Aorta (tissue), 5 donors: ENCODE measurements at places on chromosomes 4 and X. TPM values are rescaled to one million over a fixed set of nuclear protein-coding genes. Genes with fewer than 3 reads are reported as not detected.
A peak's percentile ranks its signal among the peaks of the same experiment; 100 is the strongest.

FAAH2 gene
- total RNA-seq: 1.7 TPM

GRCh38 chrX:21738950-21739287, 19.0 kb downstream of the SMPX start:
- DNase-seq: no peak

CENPVL1 gene
- total RNA-seq: not detected

DNA sequence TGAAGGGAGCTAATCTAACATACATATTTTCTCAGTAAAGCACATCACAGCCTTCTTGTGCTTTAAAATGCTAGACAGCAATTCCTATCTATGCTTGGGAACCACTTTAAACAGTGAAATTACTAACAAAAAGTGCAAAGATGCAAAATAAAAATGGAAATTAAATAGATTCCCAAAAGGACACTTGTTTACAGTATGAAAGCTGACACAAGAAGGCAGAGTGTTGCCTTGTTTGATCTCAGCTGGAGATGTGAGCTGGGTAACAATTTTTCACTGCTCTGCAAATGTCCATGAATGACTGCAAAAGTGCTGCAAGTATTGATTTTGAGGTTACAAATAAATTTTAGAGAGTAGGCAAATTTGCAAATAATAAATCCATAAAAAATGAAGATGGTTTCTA, 22.3 kb downstream of the GRIA2 start:
- no peak for DNase-seq

GRCh38 chrX:110245011-110245410, 72.9 kb downstream of the AMMECR1 start:
- no peak for DNase-seq

- DNase-seq: no peak
Measured at GRCh38 chr4:163649557-163650091, 155.1 kb downstream of the TMA16 start.

- DNase-seq: no peak
Measured at GRCh38 chr4:123600987-123601904, 204.7 kb downstream of the SPRY1 start.

GRCh38 chr4:138114434-138114833, 127.7 kb downstream of the SLC7A11 start:
- no peak for DNase-seq

MECP2 gene
- total RNA-seq: 80.7 TPM

ATOH1 gene
- not detected for total RNA-seq

- no peak for DNase-seq
Measured at GRCh38 chr4:4986841-4987240, 32.4 kb downstream of the CYTL1 start.

DNA sequence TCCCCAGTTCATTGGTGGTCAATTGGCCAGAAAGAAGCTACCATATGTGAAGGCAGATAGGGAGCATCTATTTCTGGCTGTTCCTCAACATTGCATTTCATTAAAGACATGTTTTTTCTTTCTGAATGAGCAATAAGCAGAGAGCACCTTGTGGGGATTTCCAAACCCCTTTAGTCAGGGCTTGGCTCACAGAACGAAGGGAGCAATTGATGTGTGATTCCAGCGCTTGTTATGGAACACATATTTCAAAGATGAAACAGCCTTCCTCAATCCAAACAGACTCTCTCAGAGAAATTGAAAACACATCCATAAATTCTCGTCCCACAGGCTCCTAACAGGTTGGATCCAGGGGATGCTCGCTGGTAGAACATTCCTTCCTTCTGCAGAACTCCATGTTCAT, 84.1 kb downstream of the CLCN4 start:
- DNase-seq: no peak

FGFBP1 gene
- not detected for total RNA-seq

- DNase-seq: no peak
Measured at GRCh38 chrX:63755892-63756291, 29.1 kb downstream of the ARHGEF9 start.

GRCh38 chr4:69322055-69322454, 41.8 kb downstream of the UGT2B28 start:
- DNase-seq: no peak

GAGE12E gene
- not detected for total RNA-seq

DNA sequence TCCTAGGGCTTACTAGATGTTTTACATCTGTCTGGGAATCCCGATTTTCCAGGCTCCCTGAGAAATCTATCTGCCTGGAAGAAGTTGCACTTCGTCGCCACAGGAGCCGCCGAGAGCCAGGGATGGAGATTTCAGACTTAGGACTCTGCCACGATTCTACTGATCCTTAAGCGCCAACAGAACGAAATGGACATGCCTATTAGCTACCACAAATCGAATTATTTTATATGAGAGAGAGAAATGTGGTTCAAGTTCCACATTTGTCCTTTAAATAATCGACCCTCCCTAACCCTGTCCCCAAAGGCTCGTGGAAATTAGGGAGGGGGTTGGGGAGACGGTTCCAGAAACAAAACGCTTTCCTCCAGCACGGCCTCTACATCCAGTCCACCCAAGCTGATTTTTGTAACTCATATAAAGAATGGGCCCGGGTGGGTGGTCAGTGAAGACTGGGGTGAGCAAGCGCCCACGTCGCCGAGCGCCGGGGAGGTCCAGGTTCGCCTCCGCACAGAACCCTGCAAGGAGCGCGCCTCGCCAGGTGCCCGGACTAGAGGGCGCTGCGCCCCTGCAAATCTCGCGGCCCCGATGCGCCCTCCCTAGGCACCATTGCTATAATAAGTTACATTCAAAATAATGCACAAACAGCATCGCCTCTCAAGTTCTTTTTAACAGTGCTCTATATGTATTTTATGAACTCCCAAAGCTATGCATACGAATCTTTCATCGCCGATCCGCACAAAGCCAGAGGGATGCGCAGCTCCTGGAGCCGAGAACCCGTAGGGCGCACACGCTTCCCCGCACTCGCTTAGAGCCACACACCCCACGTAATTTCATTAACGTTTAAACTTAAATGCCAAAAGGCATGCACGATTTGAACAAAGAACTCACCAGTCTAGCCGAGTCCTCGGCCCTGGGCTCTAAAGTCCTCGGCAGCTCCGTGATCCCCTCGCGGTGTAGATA, 2.1 kb upstream of the FAT1 start:
- DNase-seq: peak; percentile 93

GRCh38 chrX:44876086-44876485, 3.1 kb downstream of the KDM6A start:
- no peak for DNase-seq

ATP2B3 gene
- 0.19 TPM for total RNA-seq

PFKFB1 gene
- 0.30 TPM for total RNA-seq
